ENCODE measurements at places on chromosomes 1 and 21.

- peaks cover 7% of the 10 kb centered on the region for H3K36me3 ChIP-seq
- H3K27me3 ChIP-seq = no peaks in the 10 kb centered on the region
- no peak for DNase-seq
Measured at GRCh38 chr1:99869723-99870122, 19.6 kb downstream of the AGL start.

- no peak overlapping the region for H3K27ac ChIP-seq
- H3K4me1 ChIP-seq = no peaks in the 10 kb centered on the region
- peaks cover 37% of the 10 kb centered on the region for H3K36me3 ChIP-seq
- no peak overlapping the region for H3K4me3 ChIP-seq
- DNase-seq = no peak
- no peaks in the 10 kb centered on the region for H3K27me3 ChIP-seq
Measured at GRCh38 chr1:156319664-156320063, 18.4 kb downstream of the CCT3 start.

GRCh38 chr1:17425806-17426600 is 13.5 kb downstream of the RCC2 start:
- H3K4me3 ChIP-seq = no peak overlapping the region
- DNase-seq = no peak
- no peaks in the 10 kb centered on the region for H3K27me3 ChIP-seq
- H3K36me3 ChIP-seq = peaks cover 44% of the 10 kb centered on the region

DNA sequence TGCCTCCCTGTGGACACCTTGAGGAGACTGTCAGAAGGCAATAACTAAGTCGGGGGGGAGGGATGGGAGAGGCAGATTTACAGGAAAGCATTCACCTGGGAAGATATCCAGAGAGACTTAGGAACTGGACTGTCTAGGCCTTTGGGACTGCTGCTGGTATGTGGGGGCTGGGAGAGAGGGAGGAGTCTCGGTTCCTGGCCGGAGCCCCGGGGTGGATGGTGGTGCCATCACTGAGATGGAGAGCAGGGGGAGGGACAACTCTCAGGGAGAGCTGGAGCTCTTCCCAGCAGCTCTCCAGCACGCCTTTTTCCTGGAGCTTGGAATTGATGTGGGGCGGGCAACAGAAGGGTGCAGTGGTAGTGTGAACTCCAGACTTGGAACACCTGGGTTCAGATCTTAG is 22.1 kb downstream of the PTPRF start:
- no peak for DNase-seq
- no peaks in the 10 kb centered on the region for H3K27me3 ChIP-seq
- H3K36me3 ChIP-seq = peaks cover 16% of the 10 kb centered on the region
- no peak overlapping the region for H3K4me3 ChIP-seq
- peaks cover 65% of the 10 kb centered on the region for H3K4me1 ChIP-seq

DNA sequence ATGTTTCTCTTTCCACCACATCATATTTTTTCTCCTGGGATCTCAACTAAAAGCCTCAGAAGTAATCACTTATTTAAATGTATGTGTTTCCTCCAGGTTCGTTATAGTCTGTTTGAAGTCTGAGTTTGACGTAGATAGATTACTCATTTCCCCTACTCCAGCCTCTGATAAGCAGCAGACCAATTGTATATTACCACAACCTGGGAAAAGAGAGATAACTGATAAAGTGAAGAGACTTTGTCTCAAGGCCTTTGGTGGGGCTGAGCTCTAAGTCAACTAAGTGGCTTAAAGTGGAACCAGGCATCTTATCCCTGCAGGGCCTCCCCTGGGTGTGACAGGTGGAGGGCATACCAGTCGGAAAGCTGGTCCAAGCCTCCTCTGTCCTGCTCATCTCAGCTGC is 34.9 kb upstream of the CACNA1E start:
- no peaks in the 10 kb centered on the region for H3K4me1 ChIP-seq
- peaks cover 39% of the 10 kb centered on the region for H3K27me3 ChIP-seq
- no peak overlapping the region for H3K4me3 ChIP-seq
- no peak overlapping the region for H3K27ac ChIP-seq
- H3K36me3 ChIP-seq = no peaks in the 10 kb centered on the region
- no peak for DNase-seq

- no peak overlapping the region for H3K27ac ChIP-seq
- no peaks in the 10 kb centered on the region for H3K4me1 ChIP-seq
- DNase-seq = no peak
- H3K27me3 ChIP-seq = no peaks in the 10 kb centered on the region
- H3K36me3 ChIP-seq = no peaks in the 10 kb centered on the region
- H3K4me3 ChIP-seq = no peak overlapping the region
Measured at GRCh38 chr1:50268049-50268448, 155.2 kb downstream of the DMRTA2 start.

DNA sequence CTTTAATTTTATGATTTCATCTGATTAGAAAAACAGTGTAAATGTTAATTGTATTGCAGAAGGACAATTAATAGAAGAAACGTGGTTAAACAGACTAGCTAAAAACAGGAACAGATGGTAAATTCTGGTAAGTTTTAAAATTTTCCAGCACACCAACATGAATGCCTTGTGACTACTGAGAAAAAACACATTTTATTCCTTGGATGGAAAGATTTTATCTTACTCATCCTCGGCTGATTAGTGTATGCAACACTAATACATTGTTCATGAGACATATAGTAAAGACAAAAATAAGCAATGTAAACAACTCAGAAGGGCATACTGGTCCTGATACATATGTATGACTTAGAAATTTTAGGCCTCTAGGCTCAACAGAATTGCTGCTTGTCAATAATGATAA is 4.9 kb upstream of the AK5 start:
- DNase-seq = no peak
- H3K4me1 ChIP-seq = no peaks in the 10 kb centered on the region
- peaks cover 67% of the 10 kb centered on the region for H3K27me3 ChIP-seq
- H3K27ac ChIP-seq = no peak overlapping the region
- no peak overlapping the region for H3K4me3 ChIP-seq

- peak; percentile 53 for DNase-seq
- H3K4me3 ChIP-seq = no peak overlapping the region
- no peak overlapping the region for H3K27ac ChIP-seq
- H3K27me3 ChIP-seq = peaks cover 12% of the 10 kb centered on the region
Measured at GRCh38 chr1:58162952-58163550, 383.5 kb downstream of the OMA1 start.

DNA sequence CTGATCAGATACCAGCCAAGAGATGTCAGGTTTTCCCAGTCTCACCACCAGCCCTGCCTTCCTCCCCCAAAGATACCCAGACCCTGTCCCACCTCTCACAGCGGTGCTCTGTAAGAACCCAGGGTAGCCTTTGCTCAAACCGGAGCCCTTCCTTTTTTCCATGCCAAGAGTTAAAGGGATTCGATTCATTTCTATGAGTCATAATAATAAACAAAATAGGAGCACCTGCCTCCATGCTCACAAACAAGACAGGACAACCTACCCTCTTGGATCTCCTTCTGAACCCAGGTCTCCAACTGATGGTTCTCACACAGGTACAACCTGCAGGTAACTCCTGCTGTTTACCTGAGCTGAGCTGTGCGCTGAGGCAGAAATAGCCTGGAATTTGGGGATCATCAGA is 5.9 kb upstream of the ATP1A2 start:
- no peaks in the 10 kb centered on the region for H3K36me3 ChIP-seq
- H3K4me3 ChIP-seq = no peak overlapping the region
- H3K4me1 ChIP-seq = peaks cover 8% of the 10 kb centered on the region
- H3K27me3 ChIP-seq = no peaks in the 10 kb centered on the region

- H3K4me3 ChIP-seq = no peak overlapping the region
- H3K27ac ChIP-seq = no peak overlapping the region
- no peaks in the 10 kb centered on the region for H3K36me3 ChIP-seq
- peaks cover 14% of the 10 kb centered on the region for H3K4me1 ChIP-seq
- H3K27me3 ChIP-seq = peaks cover 1% of the 10 kb centered on the region
Measured at GRCh38 chr1:60747353-60747752, 335.0 kb upstream of the NFIA start.

DNA sequence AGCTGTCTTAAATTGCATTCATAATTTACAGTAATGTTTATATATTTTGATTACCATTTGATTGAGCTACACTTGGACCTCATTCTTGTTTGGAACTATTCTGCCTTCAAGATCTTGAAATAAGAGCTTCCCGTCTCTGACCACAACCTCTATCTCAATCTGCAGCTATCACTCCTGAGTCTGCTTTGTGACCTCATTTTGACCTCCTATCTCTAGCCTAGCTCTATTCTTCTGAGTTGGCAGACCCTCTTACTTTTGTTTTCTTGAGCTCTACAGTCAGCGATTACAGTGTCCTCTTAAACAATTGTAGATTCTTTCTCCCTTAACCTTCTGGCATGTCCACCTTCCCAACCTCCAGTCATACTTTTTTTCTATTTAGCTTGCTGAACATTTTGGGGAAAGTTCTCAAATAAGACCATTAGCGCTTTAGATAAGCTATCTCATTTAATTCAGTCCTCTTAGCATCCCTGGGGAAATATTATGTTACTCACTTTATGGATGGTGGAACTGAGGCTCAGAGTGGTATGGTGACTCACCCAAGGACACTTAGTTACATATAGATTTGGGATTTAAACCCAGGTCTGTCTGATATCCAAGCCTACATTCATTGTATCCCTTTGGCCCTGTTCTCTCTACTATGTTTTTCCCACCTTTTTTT is 19.1 kb downstream of the RPAP2 start:
- no peaks in the 10 kb centered on the region for H3K27me3 ChIP-seq
- peaks cover 11% of the 10 kb centered on the region for H3K4me1 ChIP-seq
- no peak overlapping the region for H3K4me3 ChIP-seq
- peaks cover 34% of the 10 kb centered on the region for H3K36me3 ChIP-seq
- peak overlapping the region; percentile 12 for H3K27ac ChIP-seq
- DNase-seq = no peak

DNA sequence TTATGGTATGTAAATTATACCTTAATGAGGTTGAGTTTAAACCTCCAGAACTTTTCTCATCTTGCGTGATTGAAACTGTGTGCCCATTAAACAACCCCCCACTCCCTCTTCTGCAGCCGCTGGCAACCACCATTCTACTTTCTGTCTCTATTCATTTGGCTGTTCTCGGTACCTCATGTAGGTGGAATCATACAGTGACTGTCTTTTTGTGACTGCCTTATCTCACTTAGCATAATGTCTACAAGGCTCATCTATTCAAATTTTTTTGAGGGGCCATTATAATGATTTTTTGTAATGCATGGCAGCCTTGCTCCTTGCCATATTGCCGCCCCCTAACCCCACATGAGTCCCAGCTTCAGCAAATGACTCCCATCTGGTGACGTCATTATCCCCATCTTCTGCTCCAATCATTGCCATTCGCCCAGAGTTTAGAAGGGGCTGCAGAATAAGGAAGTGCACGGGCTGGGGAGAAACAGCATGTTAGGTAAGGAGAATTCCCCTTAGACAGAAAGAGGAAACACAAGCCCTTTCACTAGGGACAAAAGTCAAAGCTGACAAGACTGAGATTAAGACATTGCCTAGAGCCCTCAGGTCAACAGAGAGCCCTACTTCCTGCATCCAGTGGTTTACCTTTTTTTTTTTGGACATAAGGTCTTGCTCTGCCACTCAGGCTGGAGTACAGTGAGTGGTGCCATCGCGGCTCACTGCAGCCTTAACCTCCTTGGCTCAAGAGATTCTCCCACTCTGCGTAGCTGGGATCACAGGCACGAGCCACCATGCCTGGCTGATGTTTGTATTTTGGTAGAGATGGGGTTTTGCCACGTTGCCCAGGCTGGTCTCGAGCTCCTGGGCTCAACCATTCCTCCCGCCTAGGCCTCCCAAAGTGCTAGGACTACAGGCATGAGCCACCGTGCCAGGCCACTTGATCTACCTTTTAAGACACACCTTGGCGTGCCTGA is 78.4 kb upstream of the ERRFI1 start:
- H3K27ac ChIP-seq = no peak overlapping the region
- DNase-seq = no peak
- H3K36me3 ChIP-seq = peaks cover 2% of the 10 kb centered on the region
- no peaks in the 10 kb centered on the region for H3K27me3 ChIP-seq
- no peaks in the 10 kb centered on the region for H3K4me1 ChIP-seq

DNA sequence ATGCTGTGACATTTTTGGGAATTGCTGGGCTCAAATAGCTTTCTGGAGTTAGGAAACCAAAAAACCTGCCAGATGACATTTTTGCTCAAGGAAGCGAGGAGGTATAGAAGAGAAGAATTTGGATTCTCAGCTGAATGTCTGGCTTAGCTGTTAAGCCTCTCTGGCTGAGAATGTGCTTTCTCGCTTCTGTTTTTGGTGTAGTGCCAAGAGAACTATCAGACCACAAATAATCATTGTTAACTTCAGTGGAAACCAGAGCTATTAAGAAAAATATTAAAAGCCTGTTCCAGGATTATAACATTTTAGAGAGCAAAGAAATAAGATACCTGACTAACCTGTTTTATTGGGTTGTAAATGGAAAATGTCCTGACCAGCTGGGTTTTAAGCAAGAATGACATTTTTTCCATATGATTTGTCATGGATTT is 39.5 kb upstream of the DIPK1A start:
- peak overlapping the region; percentile 94 for H3K27ac ChIP-seq
- no peaks in the 10 kb centered on the region for H3K36me3 ChIP-seq
- peaks cover 33% of the 10 kb centered on the region for H3K4me1 ChIP-seq

DNA sequence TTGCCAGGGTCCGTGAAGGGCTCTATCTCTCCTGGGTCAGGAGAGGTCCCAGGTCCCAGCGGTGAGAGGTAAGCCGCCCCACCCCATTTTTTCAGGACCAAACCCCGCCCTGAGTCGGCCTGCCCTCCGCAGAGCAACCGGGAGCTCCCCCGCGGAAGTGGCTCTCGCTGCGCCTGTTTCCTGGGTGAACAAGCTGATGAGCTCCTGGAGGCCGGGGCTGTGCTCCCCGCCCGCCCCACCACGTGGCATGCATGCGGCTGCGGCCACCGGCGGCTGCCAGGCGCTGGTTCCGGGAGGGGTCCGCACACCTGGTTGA is 32.0 kb downstream of the ZBTB17 start:
- H3K27me3 ChIP-seq = no peaks in the 10 kb centered on the region
- H3K4me3 ChIP-seq = no peak overlapping the region
- H3K27ac ChIP-seq = no peak overlapping the region
- H3K36me3 ChIP-seq = peaks cover 32% of the 10 kb centered on the region
- H3K4me1 ChIP-seq = peaks cover 7% of the 10 kb centered on the region

- H3K27me3 ChIP-seq = peaks cover 82% of the 10 kb centered on the region
- peaks cover 6% of the 10 kb centered on the region for H3K4me1 ChIP-seq
- no peak overlapping the region for H3K27ac ChIP-seq
- H3K4me3 ChIP-seq = no peak overlapping the region
- H3K36me3 ChIP-seq = no peaks in the 10 kb centered on the region
- DNase-seq = no peak
Measured at GRCh38 chr1:38043036-38043747, 3.4 kb downstream of the POU3F1 start.

DNA sequence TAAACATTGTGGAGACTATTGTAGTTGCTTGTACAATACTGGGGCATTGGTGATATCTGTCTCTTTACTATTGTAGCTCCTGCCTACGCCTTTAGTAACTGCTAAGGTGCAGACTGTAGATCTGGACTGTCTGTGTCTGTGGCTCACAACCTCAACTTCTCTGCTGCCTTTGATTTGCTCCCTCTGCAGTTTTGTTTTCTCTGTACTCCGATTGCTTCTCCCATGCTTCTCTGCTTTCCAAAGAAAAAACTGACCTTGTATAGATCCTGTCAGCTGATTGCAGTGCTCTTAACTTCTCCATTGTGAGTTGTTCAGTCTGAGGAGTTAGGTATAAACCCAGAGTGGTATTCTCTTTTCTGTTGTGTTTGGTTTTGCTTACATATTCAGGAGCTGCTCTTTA is 15.3 kb downstream of the MAGI3 start:
- H3K4me3 ChIP-seq = no peak overlapping the region
- H3K4me1 ChIP-seq = peaks cover 13% of the 10 kb centered on the region
- peak overlapping the region; percentile 14 for H3K27ac ChIP-seq
- no peaks in the 10 kb centered on the region for H3K27me3 ChIP-seq

All from mesothelial cell of epicardium (in vitro differentiated cells).